ENCODE measurements at places on chromosomes 5 and 9. TPM values are rescaled to one million over a fixed set of nuclear protein-coding genes. Genes with fewer than 3 reads are reported as not detected.

SLCO4C1 gene
- 0.01 TPM for polyA plus RNA-seq

SEMA4D gene
- polyA plus RNA-seq: 8.9 TPM

ABLIM3 gene
- 53.6 TPM for polyA plus RNA-seq

PCDHB1 gene
- polyA plus RNA-seq: not detected

DND1 gene
- polyA plus RNA-seq: 0.81 TPM

FGF1 gene
- polyA plus RNA-seq: 5.1 TPM

SNCAIP gene
- polyA plus RNA-seq: 0.54 TPM

IL3 gene
- not detected for polyA plus RNA-seq

FAM53C gene
- polyA plus RNA-seq: 14.9 TPM

NRG2 gene
- polyA plus RNA-seq: 4.5 TPM

GRIN3A gene
- polyA plus RNA-seq: 0.06 TPM

GRCh38 chr5:9207817-9208418 lies 338.0 kb downstream of the SEMA5A start:
- no peak for DNase-seq

DNA sequence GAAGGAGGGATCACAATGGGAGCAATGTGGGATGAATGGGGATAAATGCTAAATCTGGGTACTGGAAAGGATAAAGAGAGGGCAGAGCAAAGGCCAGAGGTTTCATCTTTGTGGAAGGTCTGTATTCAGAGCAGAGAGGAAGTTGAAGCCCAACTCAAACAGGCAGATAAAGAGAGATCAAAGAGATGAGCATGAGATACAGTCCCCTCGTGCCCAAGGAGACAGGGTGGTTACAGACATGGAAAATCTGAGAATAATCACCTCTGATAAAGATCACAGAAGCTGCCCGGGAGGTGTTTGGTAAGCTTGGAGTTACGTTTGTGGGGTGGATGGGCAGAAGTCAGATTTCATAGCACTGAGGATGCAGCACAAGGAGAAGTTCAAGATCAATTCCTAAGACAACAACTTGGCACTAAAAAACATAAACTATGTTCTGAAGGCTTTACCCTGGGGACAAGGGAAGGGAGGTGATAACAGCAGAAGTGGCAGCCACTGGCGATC lies 459 bp upstream of the ERAP2 start:
- no peak for DNase-seq

DNA sequence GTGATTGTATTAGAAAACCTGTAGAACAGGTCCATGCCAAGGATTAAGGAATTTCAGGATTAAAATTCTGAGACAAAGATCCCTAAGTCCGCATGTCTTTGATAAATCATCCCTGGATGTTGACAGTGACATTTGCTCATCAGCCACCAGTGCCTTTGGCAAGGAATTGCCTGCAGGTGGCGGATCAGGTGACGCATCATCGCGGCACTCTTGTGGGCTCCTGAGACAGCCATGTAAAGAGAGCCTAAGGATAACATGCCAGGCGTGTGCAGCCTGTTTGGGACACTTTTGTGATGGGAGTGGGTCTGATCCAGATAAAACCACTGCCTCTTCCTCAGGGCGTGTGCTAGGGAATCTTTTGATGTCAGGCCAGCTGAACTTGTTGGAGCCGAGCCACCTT lies 40.6 kb downstream of the ADCY2 start:
- no peak for DNase-seq

- DNase-seq: no peak
Observed at GRCh38 chr9:110479481-110479880, 100.1 kb downstream of the SVEP1 start.

DNA sequence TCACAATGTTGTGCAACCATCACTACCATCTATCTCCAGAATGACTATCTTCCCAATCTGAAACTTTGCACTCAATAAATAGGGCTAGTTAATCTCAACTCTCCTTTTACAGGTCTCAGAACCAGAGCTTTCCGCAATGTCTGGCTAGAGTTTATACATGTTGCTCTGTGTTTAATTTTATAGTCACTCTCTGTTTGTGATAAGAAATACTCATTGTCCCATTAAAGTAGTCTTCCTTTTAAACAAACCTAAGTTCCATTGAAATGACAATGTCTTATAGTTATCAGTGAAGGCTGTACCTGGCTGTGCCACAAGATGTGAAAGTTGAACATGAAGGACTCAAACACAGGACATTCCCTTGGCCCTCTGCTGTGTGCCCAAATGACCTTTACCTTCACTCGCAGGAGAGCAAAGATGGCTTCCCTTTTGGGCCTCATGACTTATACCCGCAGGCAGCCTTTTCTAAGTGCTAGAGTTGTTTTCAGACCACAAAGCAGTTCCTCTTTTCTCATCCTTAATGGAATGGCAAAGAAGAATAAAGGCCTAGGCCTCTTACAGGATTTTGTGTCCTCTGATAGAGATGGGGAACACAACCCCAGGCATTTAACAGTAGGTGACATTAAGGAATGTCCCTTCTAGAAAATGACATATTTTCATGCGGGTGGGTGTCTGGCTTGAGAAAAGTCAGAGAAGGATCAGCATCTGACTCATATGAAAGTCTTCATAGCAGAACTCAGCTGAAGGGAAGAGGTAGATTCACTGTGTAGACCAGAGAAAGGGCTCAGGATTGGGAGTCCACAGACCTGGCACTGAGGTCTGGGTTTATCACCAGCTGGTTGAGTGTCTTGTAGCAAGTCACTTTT lies 69.6 kb upstream of the ATP10B start:
- no peak for DNase-seq

- no peak for DNase-seq
Observed at GRCh38 chr5:98843481-98843880, 70.0 kb downstream of the RGMB start.

DNA sequence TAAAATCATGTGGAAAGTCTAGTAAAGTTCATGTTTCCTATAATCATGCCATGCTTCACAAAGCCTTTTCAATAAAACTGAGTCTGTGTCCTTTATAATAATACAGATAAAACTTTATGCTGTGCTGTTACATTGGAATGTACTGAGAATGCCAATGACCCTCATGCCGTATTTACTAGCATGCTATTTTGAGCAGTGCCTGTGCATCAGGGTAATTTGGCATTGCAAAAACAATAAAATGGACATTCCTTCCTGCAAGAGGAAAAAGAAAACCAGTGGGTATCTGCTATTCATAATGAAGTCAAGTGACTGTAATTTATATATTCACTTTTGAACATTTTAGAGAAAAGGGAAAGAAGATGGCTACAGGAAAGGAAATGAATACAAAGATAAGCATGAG lies 159.0 kb downstream of the PBX3 start:
- DNase-seq: no peak

DNA sequence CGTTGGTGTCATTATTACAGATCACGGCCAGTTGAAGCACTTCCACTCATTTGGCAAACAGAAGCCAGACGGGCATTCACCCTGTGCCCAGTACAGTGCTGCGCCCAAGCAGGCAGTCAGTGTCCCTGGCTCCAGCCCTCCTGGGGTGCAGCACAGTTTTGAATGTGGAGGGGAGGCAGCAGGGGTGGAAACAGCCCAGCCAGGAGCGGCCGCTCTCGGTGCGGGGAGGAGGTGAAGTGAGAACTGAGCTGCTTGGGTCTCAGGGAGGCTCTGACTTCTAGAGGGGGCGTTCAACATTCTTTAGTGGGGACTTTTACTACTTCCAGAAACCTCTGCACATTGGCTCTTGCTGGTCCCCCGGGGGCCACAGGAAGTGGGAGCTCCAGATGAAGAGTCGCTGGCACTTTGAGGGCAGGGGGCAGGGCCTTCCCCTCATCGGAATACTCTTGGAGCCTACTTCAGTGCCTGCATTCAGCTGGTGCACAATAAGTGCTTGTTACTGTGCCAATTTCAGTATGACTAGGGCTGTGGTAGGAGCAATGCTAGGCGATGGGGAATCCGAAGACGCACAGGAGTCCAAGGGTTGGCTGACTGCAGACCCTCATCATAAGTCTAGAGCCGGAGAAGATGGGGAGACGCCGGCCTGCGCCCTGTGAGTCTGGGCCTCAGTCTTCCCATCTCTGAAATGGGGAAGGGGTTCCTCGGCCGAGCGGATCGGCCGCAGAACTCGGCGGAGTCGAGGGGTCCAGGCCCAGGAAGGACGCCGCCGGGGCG lies 492 bp upstream of the NEK6 start:
- no peak for DNase-seq

GRCh38 chr9:3969590-3970260 lies 330.1 kb downstream of the GLIS3 start:
- DNase-seq: no peak

- no peak for DNase-seq
Observed at GRCh38 chr5:56973473-56973872, 21.6 kb upstream of the MIER3 start.
